ENCODE measurements at places on chromosomes 1 and 21. TPM values are rescaled to one million over a fixed set of nuclear protein-coding genes. Genes with fewer than 3 reads are reported as not detected.

DNA sequence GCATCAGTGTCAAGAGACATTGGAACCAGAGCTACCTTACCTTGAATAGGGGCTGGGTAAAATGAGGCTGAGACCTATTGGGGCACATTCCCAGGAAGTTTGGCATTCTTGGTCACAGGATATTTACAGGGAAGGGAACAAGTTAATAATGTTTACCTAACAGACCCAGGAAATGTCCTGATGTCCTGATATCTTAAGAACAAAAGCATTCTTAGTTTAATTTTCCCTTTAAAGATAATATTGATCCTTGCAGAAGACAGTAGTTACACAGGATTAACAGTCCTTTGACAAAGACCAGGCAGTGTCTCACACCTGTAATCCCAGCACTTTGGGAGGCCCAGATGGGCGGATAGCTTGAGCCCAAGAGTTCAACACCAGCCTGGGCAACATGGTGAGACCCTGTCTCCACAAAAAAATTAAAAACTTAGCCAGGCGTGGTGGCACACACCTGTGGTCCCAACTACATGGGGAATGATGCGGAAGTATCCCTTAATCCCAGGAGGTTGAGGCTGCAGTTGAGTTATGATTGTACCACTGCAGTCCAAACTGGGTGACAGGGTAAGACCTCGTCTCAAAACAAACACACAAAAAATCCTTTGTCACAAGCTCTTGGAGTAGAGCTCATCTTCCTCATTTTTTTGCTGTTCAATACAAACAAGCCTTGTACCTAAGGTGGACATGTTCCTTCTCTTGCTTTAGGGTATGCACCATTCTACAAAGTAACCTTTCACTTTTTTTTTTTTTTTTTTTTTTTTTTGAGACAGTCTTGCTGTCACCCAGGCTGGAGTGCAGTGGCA, 1.3 kb upstream of the TOMM20 start:
- no peak for DNase-seq
- peaks cover 18% of the 10 kb centered on the region for H3K4me1 ChIP-seq
- H3K27me3 ChIP-seq: no peaks in the 10 kb centered on the region
- no peak overlapping the region for H3K4me3 ChIP-seq
- H3K27ac ChIP-seq: no peak overlapping the region
- peaks cover 14% of the 10 kb centered on the region for H3K36me3 ChIP-seq

GRCh38 chr1:203271018-203271743, 34.1 kb upstream of the BTG2 start:
- peak; percentile 54 for DNase-seq
- H3K4me1 ChIP-seq: no peaks in the 10 kb centered on the region
- H3K36me3 ChIP-seq: no peaks in the 10 kb centered on the region
- H3K4me3 ChIP-seq: no peak overlapping the region

DNA sequence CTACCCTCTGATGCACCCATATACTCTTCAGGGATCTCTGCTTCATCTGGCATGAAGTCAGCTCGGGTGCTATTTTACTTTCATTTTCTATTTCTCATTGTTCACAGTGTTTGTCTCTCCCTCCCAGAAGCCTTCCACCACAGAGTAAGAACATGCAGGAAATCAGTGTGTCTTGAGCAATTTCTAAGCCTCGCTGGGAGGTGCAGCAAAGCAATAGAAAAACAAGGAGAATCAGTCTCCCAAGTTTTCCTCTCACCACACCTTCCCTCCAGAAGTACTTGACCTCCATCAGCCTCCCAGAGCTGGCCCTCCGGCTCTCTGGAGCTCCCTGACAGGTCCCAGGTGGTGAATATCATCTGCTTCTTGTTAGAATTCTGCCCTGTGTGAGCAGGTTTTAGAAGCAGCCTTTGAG, 594.7 kb upstream of the CAMK1G start:
- no peaks in the 10 kb centered on the region for H3K36me3 ChIP-seq
- no peak overlapping the region for H3K27ac ChIP-seq
- no peak for DNase-seq
- no peak overlapping the region for H3K4me3 ChIP-seq
- H3K27me3 ChIP-seq: no peaks in the 10 kb centered on the region
- H3K4me1 ChIP-seq: no peaks in the 10 kb centered on the region

- peak; percentile 57 for DNase-seq
- no peak overlapping the region for H3K4me3 ChIP-seq
- H3K27ac ChIP-seq: peak overlapping the region; percentile 52
- H3K4me1 ChIP-seq: peaks cover 33% of the 10 kb centered on the region
These were observed 2.4 kb downstream of the NTPCR start for GRCh38 chr1:232952514-232953499.

Gene GBP3
- total RNA-seq: 1.2 TPM

Gene MFSD2A
- 8.0 TPM for total RNA-seq

Gene TNFAIP8L2
- total RNA-seq: not detected

Gene SPATA21
- total RNA-seq: not detected

DNA sequence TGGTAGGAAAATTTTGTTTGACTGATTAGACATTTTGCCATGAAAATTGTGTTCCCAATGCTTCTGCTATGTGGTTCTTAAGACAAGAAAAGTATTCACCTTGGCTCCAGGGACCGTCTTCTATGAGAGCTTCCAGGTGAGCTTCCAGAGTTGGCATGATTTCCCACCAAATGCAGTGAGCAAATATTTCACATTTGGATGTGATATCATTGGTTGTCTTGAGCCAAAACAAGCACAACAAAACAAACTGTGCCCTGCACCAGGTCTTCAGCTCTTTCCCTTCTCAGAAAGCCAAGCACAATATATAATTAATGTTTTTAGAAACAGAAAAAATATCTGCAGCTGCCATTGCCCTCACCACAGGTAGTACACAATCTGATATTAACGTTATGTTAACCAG, 1009.0 kb downstream of the PLA2G4A start:
- H3K4me1 ChIP-seq: no peaks in the 10 kb centered on the region
- H3K27me3 ChIP-seq: no peaks in the 10 kb centered on the region

DNA sequence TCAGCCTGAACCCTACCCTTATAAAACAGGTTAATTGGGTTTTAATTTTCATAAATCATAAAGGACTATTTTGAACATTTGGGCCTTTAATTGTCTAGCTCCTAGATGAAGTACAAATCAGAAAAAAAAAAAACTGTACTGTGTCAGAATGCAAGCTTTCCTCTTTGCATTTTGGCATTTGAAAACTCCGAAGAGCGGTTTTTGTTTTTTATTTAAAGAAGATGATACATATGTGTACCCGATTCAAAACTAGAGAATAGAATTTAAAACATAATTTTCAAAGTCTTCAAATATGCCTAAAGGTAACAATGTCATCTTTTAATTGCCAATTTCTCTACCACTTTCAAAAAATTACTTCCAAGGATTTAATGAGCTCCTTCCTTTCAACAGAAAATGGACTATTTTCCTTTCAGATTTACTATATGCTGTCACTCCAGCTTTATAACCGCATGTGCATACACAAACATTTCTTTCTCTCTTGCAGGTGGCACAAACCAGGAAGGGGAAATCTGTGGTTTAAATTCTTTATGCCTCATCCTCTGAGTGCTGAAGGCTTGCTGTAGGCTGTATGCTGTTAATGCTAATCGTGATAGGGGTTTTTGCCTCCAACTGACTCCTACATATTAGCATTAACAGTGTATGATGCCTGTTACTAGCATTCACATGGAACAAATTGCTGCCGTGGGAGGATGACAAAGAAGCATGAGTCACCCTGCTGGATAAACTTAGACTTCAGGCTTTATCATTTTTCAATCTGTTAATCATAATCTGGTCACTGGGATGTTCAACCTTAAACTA, 33.7 kb downstream of the MRPL39 start:
- H3K27me3 ChIP-seq: no peaks in the 10 kb centered on the region
- H3K4me3 ChIP-seq: no peak overlapping the region
- peaks cover 10% of the 10 kb centered on the region for H3K4me1 ChIP-seq
- peak; percentile 24 for DNase-seq
- H3K36me3 ChIP-seq: no peaks in the 10 kb centered on the region
- no peak overlapping the region for H3K27ac ChIP-seq

GRCh38 chr1:160408864-160409263, 8.5 kb downstream of the VANGL2 start:
- peak overlapping the region; percentile 55 for H3K4me3 ChIP-seq
- H3K27me3 ChIP-seq: no peaks in the 10 kb centered on the region
- H3K36me3 ChIP-seq: no peaks in the 10 kb centered on the region
- H3K4me1 ChIP-seq: peaks cover 39% of the 10 kb centered on the region
- DNase-seq: no peak

GRCh38 chr21:45175326-45176095, 101.1 kb downstream of the ADARB1 start:
- no peaks in the 10 kb centered on the region for H3K4me1 ChIP-seq
- no peak overlapping the region for H3K27ac ChIP-seq
- no peaks in the 10 kb centered on the region for H3K27me3 ChIP-seq
- no peaks in the 10 kb centered on the region for H3K36me3 ChIP-seq

Gene RGS4
- total RNA-seq: not detected

- no peak overlapping the region for H3K27ac ChIP-seq
- peak; percentile 37 for DNase-seq
- no peak overlapping the region for H3K4me3 ChIP-seq
These were observed 191.8 kb upstream of the SAMSN1 start for GRCh38 chr21:14737922-14738321.

DNA sequence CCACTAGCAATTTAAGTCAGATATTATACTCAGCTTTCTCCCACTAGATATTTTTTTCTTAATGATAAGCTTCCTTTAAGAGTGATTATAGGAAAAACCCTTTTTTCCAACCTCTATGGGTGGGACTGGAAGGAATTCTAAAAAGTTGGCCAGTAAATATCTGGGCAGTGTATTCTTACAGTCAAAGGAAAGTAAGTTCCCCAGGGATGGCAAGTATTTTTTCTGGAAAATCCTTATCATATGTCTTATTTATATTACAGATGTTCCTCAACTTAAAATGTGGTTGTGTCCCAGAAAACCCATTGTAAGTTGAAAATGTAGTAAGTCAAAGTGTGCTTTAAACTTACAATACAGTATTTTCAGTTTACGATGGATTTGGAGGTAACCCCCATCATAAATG, 29.2 kb downstream of the CMPK1 start:
- H3K27ac ChIP-seq: no peak overlapping the region
- no peak for DNase-seq
- H3K4me3 ChIP-seq: no peak overlapping the region

Gene AZIN2
- total RNA-seq: 7.8 TPM

Gene AMPD1
- not detected for total RNA-seq

GRCh38 chr1:185440877-185441276, 123.8 kb upstream of the IVNS1ABP start:
- no peaks in the 10 kb centered on the region for H3K36me3 ChIP-seq
- no peak overlapping the region for H3K27ac ChIP-seq
- no peak for DNase-seq

- H3K27ac ChIP-seq: no peak overlapping the region
- no peaks in the 10 kb centered on the region for H3K36me3 ChIP-seq
- H3K4me1 ChIP-seq: no peaks in the 10 kb centered on the region
- H3K27me3 ChIP-seq: no peaks in the 10 kb centered on the region
These were observed 5.0 kb upstream of the EDEM3 start for GRCh38 chr1:184759651-184760050.

DNA sequence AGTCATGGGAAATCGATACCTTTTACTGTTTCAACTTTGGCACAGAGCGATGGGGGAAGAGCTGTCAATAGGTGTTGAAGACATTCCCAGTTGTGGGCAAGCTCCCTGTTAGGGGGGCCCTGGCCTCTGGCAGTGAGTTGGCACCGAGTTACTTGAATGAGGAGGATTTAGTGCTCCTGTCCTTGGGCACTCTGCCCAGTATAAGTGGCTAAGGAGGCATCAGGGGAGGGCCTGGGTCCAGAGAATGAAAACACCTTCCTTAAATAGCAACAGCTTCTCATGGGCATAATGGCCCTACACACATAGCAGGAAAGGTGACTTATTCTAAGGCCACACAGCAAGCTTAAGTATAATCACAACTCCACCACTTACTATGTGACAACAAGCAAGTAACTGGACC, 664.4 kb downstream of the PTPRU start:
- H3K4me3 ChIP-seq: no peak overlapping the region
- no peaks in the 10 kb centered on the region for H3K4me1 ChIP-seq
- H3K27ac ChIP-seq: no peak overlapping the region
- no peak for DNase-seq
- peaks cover 39% of the 10 kb centered on the region for H3K27me3 ChIP-seq

GRCh38 chr1:155184835-155185782, 11.5 kb downstream of the TRIM46 start:
- H3K4me3 ChIP-seq: no peak overlapping the region
- no peaks in the 10 kb centered on the region for H3K27me3 ChIP-seq
- no peaks in the 10 kb centered on the region for H3K36me3 ChIP-seq
- H3K4me1 ChIP-seq: no peaks in the 10 kb centered on the region
- DNase-seq: no peak

Gene RORC
- 1.3 TPM for total RNA-seq

GRCh38 chr1:12597792-12598191, 20.2 kb downstream of the DHRS3 start:
- no peak overlapping the region for H3K4me3 ChIP-seq
- H3K36me3 ChIP-seq: no peaks in the 10 kb centered on the region
- peaks cover 96% of the 10 kb centered on the region for H3K4me1 ChIP-seq
- no peaks in the 10 kb centered on the region for H3K27me3 ChIP-seq

- no peaks in the 10 kb centered on the region for H3K36me3 ChIP-seq
- DNase-seq: no peak
- no peaks in the 10 kb centered on the region for H3K4me1 ChIP-seq
- no peak overlapping the region for H3K27ac ChIP-seq
These were observed 445.8 kb upstream of the ZP4 start for GRCh38 chr1:238336531-238336930.

GRCh38 chr1:241637604-241638003, 2.6 kb downstream of the CHML start:
- H3K4me1 ChIP-seq: peaks cover 29% of the 10 kb centered on the region
- peaks cover 7% of the 10 kb centered on the region for H3K36me3 ChIP-seq
- H3K27me3 ChIP-seq: no peaks in the 10 kb centered on the region

DNA sequence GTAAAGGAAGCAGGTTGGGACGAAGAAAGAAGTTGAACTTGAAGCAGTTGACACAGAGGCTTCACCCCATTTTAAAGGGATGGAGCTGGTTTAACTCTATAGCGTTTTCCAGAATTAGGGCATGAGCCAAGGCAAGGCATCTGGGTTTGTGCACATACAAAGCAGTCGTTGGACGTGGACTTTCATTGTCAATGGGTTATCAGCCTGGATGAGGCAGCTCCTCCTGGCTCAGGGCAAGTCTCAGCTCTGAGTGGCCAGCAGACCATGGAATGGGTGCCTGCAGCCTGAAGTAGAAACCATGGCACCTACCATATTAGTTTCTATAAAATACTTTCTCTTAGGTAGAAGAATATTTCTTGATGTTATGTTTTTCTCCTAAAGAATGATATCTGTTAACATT, 163.8 kb upstream of the KCNK2 start:
- DNase-seq: no peak
- no peak overlapping the region for H3K4me3 ChIP-seq
- no peaks in the 10 kb centered on the region for H3K27me3 ChIP-seq
- H3K36me3 ChIP-seq: no peaks in the 10 kb centered on the region

DNA sequence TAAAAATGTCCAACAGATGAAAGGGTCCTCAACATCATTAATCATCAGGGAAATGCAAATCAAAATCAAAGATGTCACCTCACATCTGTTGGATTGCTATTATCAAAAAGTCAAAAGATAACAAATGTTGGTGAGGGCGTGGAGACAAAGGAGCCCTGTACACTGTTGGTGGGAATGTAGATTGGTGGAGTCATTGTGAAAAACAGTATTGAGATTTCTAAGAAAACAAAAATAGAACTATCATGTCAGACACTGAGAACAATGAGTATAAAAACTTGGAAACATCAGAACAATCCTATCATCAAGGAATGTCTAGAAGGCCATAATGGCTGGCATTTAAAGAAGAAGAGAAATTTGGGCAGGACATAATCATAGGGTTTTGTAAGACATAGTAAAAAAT, 209.2 kb upstream of the PTGFR start:
- H3K36me3 ChIP-seq: no peaks in the 10 kb centered on the region
- H3K4me3 ChIP-seq: no peak overlapping the region
- H3K27ac ChIP-seq: no peak overlapping the region
- no peaks in the 10 kb centered on the region for H3K27me3 ChIP-seq
- peaks cover 6% of the 10 kb centered on the region for H3K4me1 ChIP-seq

Data from HCT116 (cell line).